Fibroblast of skin of scalp (primary cell): ENCODE measurements at places on chromosomes 11 and 22.

GRCh38 chr11:35550374-35551036 is 25.1 kb upstream of the PAMR1 start:
- DNase-seq: no peak

DNA sequence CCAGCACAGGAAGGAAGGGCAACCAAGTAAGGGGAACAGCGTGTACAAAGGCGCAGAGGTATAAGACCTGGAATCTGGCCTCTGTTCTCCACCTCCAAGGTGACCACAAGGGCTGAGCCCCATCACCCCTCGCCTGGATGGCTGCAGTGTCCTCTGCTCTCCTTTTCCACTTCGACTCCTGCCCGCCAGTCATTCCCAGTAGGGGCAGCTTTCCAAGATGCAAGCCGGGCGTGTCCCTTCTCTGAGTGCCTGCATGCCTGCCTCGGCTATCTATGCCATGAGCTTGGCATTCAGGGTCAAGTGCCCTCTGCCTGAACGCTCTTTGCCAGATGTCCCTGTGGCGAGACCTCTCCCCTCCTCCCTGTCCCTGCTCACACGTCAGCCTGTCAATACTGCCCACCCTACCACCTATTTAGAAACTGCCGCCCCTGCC is 17.0 kb downstream of the FADS3 start:
- DNase-seq: no peak

- DNase-seq: no peak
These were observed 682.8 kb downstream of the TBC1D22A start for GRCh38 chr22:47445212-47445611.

DNA sequence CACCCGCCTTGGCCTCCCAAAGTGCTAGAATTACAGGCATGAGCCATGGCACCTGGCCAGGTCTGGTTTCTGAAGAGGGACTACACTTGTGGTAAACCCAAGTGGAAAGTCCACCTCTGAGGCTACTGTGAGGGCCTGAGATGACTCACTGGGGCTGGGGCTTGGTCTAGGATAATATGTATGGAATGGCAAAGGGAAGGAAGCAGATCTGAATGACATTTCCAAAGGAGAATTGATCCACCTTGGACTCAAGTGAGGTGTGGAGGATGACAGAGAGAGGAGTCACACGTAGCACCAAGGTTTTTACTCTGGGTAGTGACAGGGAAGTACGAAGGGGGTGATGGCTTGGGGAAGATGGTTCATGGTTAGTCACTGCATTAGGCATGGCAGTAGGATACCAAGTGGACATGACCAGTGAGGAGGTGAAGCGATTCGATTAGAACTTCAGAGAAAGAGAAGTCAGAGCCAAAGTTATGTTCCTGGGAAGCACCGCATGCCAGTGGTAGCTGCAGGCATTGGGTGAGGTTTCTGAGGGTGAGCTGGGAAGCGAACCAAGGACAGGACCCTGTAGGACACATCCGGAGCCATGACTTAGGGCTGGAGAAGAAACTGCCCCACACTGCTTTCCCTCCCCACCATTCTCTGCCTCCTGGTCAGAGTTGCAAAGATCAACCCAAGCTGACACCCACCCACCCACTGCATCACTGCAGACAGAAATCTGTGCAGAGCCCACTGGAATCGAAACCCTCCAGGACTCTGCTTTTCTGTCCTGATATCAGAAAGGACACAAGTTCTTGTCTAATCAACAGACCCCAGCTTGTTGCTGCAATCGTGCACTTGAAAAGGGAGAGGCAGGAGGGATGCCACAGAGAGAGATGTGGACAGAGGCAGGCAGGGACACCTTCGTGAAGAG is 13.0 kb upstream of the BCL9L start:
- DNase-seq: peak; percentile 76

- DNase-seq: no peak
These were observed 5.0 kb downstream of the COX8A start for GRCh38 chr11:63979426-63979825.
